ENCODE measurements at places on chromosomes 13 and 19. TPM values are rescaled to one million over a fixed set of nuclear protein-coding genes. Genes with fewer than 3 reads are reported as not detected.

DNA sequence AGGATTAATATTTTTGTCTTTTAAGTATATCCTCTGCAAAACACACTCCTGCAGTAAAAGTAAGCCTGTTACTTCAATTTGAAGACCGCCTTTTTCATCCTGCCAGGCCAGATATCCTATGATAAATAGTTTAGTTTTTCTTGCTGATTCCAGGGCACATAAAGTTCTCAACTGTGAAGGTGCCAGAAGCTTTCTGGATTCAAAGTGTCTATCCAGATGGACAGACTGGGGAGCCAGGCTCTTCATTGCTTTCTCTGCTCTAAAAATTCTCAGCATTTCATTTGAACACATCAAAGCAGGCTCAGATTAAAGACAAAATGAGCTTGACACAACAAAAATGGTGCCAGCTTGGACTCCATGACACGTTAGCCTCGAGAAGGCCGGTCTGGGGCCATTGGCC, 53.6 kb upstream of the UBL3 start:
- no peaks in the 10 kb centered on the region for H3K36me3 ChIP-seq
- DNase-seq, result no peak
- H3K4me3 ChIP-seq, result no peak overlapping the region
- no peak overlapping the region for H3K27ac ChIP-seq

SIGLEC5 gene
- total RNA-seq, result not detected

- no peak for DNase-seq
- H3K4me3 ChIP-seq, result no peak overlapping the region
- H3K27ac ChIP-seq, result no peak overlapping the region
- no peaks in the 10 kb centered on the region for H3K36me3 ChIP-seq
Observed at GRCh38 chr13:109516186-109516585, 270.2 kb downstream of the IRS2 start.

DNA sequence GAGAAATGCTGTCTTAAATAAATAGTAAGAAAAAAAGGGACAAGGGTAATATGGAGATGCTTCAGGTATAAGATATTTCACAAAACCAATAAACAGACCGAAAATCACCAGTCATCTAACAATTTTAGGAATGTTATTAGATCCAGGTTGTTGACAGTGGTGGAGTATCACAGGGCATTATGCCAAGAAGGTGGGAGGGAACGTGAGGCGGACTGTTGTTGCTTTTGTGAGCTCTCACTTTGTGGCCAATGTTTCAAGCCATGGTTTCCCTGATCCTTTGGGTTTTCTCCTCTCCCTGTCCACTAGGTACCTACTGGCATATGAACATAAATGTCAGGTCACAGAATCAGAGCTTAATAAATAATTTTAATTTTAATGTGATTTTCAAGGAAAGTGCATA, 790.3 kb upstream of the SLITRK1 start:
- no peaks in the 10 kb centered on the region for H3K36me3 ChIP-seq
- H3K27ac ChIP-seq, result no peak overlapping the region
- no peak for DNase-seq
- H3K4me3 ChIP-seq, result no peak overlapping the region
- H3K27me3 ChIP-seq, result no peaks in the 10 kb centered on the region

LAIR1 gene
- 0.61 TPM for total RNA-seq

IRS2 gene
- 4.3 TPM for total RNA-seq

WDR62 gene
- total RNA-seq, result 29.6 TPM

DNA sequence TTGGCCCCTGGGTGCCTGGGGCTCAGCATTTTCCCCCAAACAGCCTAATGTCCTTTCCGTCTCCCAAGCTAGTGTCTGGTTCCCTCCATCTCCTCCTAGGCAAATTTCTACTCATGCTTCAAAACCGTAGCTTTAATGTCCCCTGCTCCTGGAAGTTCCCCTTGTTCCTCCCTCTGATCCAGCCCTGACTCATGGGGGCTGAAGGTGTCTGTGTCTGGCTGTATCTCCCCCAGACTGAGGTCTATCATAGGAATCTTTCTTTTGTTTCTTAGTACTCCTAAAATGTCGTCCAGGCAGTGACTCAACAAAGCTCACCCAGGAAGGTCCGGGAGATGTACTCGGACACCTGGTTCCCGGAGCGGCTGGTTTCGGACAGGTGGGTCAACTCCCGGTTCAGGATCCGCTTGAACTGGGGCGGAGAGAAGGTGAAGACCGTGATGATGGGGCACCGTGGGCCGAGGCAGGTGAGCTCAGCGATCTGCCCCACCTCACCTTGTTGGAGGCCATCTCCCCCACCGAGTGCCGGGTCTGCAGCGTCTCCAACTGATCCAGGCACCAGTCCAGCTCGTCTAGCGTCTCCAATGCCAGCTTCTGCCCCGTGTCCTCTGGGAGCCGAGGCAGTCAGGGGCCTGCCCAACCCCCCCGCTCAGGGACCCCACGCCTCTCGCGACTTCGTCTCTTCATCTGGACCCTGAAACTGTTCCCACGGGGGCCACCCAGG, 6.2 kb downstream of the PDE4C start:
- DNase-seq, result no peak
- H3K27ac ChIP-seq, result no peak overlapping the region

FAM216B gene
- not detected for total RNA-seq

KLK14 gene
- total RNA-seq, result 0.34 TPM

DNA sequence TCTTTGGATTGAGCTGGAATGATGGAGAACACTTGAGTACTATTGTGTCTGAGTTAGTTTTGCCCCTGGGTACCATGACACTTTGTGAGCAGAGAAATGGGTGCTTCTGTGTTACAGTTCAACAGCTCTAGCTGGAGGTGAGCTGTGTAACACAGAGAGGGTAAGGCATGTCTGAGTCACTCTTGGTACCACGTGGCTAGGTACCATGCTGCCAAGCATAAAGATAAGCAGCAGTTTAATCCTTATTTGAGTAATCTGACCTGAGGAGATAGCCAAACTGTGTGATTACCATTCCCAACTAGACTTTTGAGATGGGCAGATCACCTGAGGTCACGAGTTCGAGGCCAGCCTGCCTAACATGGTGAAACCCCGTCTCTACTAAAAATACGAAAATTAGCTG, 122.0 kb downstream of the OLFM4 start:
- no peak overlapping the region for H3K4me3 ChIP-seq
- no peak overlapping the region for H3K27ac ChIP-seq
- H3K36me3 ChIP-seq, result no peaks in the 10 kb centered on the region

DNA sequence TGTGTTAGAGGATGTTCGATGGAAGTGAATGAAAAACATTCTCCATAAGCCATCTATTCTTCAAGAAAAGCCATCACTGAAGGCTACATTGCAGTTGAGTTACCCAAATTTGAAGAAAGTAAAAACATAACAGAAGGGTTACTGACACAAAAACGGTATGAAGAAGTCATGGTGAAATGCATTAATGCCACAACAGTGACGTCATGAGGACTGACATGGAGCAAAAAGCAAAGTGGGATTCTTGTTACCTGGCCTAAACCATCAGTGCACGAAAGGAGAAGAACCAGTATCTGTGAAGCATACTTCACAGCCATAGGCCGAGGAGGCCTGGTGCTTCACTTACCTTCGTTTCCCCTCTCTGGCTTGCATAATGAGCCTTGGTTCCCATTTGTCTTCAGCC, 58.7 kb downstream of the LRRC63 start:
- no peaks in the 10 kb centered on the region for H3K27me3 ChIP-seq
- H3K4me1 ChIP-seq, result no peaks in the 10 kb centered on the region
- H3K36me3 ChIP-seq, result no peaks in the 10 kb centered on the region
- no peak overlapping the region for H3K4me3 ChIP-seq
- H3K27ac ChIP-seq, result no peak overlapping the region
- no peak for DNase-seq

Data from Calu3 (cell line).